Fibroblast of skin of left biceps (primary cell): ENCODE measurements at places on chromosomes 3 and 15.

GRCh38 chr15:87744815-87745214 lies 511.7 kb downstream of the NTRK3 start:
- no peak for DNase-seq

- no peak for DNase-seq
Observed at GRCh38 chr3:16198427-16198826, 23.9 kb downstream of the GALNT15 start.

- no peak for DNase-seq
Observed at GRCh38 chr3:60033901-60034453, 984.2 kb upstream of the CFAP20DC start.

DNA sequence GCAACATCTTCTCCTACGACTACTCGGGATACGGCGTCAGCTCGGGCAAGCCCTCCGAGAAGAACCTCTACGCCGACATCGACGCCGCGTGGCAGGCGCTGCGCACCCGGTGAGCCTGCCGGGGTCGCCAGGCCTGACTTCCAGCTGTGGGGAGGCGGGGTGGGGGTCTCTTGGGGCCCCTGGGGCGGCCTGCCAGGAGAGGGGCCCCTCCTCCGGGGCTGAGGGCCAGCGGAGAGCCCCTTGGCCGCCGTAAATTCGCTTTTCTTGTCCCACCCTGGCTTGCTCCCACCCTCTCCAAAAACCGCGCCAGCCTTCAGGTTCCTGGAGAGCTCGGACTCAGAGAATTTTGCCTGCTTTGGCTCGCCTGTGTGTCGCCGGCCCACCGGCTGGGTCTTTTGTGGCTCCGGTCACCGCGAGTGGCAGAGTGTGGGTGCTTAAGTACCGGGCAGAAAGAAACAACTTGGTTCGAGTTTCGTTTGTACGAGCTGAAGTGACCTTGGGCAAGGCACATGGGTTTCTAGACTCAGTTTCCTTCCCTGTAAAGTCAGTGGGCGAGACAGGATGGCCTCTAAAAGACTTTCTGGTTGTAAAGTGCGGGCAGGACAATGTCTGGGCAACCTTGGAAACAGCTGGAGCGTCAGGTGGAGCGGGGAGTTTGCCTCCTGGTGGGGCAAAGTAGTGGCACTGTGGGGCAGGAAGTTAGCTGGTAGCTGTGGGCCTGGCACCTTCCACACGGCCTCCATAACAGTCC lies 976 bp downstream of the ABHD17C start:
- DNase-seq, result no peak

GRCh38 chr15:85667491-85668424 lies 127.0 kb downstream of the KLHL25 start:
- DNase-seq, result peak; percentile 87

DNA sequence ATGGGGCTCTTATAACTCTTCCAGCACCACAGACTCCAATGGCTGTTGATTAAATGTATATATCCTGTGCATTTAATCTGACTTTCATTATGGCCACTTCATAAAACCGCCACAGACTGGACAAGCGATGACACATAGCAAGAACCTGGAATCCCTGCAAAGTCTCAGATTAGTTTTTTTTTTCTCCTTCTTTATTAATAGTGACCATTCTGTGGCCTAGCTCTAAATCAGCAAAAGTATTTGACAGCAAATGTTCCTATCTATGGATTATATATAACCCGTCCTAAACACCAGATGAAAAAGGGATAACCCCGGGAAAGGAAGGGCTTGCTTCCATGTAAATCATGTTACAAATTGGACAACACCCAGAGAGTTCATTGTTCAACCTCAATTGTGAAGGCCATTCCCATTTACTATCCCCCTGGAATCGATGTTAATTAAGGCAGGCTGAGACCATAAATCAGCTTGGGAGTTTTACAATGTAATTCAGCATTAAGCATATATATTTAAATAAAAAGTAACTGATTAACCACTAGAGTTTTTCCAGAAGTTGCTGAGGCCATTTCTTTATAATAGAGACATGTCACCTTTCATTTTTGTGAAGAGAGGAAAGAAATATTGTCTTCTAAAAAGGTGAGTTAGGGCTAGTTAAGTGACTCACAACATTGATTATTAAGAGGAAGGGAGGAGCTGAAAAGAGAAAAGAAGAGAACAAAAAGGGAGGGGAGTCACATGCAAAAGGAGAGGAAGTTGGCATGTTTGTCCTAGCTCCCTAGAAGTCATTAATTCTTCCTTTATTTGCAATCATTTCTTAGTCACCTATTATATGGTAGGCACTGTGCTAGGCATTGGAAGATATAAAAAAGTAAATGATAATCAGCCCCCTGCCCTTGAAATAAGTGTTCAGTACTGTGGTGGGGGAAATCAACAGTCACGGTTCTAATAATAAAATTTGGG lies 26.2 kb downstream of the ALDH1A2 start:
- no peak for DNase-seq

DNA sequence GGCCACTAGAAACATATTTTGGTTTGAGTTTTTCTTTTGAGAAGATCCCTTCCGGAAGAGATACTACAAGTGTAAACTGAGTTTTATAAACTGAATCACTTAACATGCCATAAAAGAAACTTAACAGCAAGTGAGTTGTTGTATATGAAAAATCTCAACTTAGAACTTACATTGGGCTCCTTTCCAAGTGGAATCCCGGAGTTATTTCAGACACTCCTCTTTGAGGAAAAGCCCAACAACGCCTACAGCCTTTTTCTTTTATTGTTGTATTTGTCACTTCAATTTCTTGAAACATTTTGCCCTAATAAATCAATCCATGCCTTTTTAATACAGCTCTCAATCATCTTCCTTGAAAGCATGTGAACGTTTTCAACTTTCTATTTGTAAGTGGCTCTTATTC lies 137.3 kb downstream of the FEZF2 start:
- DNase-seq, result no peak

DNA sequence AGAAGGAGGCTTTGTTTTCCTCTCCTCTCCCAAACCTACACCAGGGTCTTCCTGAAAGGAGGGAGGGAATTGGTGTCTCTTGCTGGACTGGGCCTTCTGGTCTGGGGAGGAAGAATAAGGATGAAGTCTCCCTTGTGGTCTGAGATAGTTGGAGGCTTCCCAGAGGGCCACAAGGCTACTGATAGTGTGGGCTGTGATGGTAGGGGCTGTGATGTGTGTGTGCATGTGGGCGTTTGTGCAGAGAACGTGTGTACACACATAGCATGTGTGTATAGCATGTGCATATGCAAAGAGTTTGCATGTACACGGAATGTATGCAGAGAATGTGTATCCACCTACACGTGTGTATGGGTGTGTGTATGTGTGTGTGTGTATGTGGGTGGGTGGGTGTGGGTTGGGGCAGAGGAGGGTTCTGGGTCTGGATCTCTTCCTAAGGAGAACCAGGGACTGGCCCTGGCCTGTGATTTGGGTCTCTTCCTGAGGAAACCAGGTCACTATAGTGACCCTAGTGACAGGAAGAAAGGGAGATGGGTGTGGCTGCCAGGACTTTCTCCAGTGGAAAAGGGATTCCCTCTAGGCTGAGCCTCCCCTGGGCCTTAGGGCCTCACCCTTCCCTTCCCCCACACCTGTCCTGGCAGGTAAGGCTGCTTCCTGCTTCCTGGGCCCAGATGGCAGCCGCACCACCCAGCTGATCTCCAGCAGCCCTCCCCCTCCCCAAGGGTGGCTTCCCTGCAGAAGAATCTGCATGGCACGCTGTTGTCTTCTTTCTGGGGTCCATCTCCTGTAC lies 1.7 kb downstream of the FLNB start:
- no peak for DNase-seq

DNA sequence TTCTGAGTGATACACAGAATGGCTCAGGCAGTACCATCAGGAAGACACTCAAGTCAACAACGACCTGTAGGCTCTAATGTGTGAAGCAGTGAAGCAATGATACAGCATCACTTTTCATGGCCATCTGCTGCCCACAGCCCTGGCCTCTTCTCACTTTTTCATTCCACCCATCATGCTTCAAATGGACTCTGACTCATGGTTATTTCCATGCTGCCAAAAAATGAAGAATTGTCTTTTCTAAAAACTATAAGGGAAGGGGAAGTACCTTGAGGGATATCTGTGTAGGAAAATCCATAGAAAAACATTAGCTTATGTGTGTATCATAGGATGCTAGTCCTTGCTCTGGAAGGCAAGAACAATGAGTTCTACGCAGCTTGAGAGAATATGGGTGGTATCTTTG lies 11.5 kb downstream of the HGD start:
- no peak for DNase-seq

DNA sequence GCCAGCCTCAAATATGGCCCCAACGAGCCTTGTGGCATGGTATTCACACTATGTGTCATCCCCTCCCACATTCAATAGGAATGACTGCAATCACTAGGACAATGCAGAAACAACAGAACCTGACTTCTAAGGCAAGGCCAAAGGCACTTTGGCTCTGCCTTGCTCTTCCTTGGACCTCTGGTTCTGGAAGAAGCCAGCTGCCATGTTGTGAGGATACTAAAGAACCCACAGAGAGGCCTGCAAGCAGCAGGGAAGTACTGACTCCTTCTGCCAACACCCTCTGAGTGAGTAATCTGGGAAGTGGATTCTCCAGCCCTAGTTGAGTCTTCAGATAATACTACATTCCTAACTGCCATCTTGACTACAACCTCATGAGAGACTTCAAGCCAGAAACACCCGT lies 64.7 kb downstream of the ADAMTS9 start:
- DNase-seq, result no peak

- no peak for DNase-seq
Observed at GRCh38 chr3:74041068-74041675, 416.4 kb upstream of the PDZRN3 start.

- DNase-seq, result no peak
Observed at GRCh38 chr3:105950881-105951600, 82.2 kb upstream of the CBLB start.

DNA sequence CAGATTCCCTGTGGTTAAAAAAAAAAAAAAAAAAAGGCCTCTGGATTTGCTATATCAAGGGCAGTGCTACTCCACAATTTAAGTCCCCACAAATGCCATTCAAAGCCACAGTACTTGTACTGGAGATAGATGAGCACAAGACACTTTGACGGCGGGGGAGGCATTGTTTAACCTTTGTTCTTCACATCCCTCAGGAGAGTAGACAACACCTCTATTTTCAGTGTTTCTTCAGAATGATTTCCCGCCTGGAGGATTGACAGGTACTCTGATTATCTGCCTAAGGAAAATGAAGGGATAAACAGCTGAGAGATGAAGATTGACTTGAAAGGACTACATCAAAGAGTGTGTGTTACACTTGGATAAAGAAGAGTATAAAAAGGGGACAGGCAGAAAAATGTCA lies 58.7 kb downstream of the OTOL1 start:
- no peak for DNase-seq

- DNase-seq, result no peak
Observed at GRCh38 chr3:129665024-129665768, 58.7 kb upstream of the PLXND1 start.

GRCh38 chr3:60893946-60894345 lies 357.3 kb downstream of the FHIT start:
- no peak for DNase-seq

GRCh38 chr3:81922404-81922803 lies 161.0 kb upstream of the GBE1 start:
- DNase-seq, result no peak

DNA sequence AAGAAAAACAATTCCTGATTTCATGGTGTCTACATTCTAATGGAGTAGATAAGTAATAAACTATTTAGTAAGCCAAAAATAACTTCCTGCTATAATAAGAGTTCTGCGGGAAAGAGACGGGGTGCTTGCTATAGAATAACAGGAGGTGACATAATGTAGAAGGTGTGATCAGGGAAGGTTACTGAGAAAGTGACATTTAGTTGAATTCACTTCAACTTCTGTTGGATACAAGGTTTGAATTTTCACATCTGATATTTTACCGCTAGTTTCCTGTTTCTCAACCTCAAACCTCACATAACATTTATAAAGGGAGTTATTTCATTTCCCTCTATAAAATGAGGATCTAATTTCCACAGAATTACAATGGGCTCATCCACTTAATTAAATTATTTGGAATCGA lies 102.3 kb upstream of the GBE1 start:
- no peak for DNase-seq

- no peak for DNase-seq
Observed at GRCh38 chr15:97893967-97894366, 66.5 kb upstream of the ARRDC4 start.

DNA sequence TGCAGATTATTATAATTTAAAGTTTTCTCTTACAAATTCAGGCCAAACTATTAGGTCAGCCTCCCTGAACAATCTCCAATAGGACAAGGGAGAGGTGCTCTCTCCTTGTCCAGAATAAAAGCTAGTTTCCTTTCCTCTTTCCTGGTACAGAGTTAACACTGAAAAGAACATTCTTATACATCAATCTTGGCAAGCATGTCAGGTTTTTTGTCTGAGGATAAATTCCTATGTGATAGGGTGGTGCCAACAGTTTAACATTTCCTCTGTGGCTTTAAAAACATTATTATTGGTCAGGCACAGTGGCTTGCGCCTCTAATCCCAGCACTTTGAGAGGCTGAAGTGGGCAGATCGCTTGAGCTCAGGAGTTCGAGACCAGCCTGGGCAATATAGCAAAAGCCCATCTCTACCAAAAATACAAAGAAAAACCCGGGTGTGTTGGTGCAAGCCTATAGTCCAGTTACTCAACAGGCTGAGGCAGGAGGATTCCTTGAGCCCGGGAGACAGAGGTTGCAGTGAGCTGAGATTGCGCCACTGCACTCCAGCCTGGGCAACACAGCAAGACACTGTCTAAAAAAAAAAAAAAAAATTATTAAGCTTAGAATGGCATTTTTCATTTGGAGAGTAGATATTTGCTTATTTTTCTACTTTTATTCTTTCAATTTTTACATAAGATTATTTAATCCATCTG lies 13.7 kb upstream of the ULK4 start:
- no peak for DNase-seq

GRCh38 chr15:94793641-94794040 lies 562.3 kb downstream of the MCTP2 start:
- no peak for DNase-seq
